SHP77 treated with DMSO at 0.1 percent for 48 hours (cell line): ENCODE measurements at places on chromosomes 3 and 15.

DNA sequence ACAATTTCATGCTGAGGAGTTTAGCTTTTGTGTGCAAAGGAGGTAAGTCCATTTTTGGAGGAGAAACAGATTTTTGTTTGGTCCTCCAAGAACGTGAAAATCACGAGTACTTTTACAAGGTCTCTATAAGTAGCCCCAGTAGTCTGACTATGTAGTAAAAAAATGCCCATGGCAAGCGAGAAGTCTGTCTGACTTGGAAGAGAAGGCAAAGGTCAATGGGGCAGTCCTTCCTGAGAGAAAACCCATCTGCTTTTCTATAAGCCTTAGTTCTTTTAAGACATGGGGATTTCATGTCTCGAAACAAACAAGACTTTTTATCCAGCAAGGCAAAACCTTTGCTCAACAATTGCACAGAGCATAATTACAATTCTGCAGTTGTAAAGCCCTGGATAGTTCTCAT, 183.2 kb downstream of the GAP43 start:
- no peak for DNase-seq

- no peak for DNase-seq
Measured at GRCh38 chr3:131233900-131234668, 147.5 kb upstream of the NUDT16 start.

DNA sequence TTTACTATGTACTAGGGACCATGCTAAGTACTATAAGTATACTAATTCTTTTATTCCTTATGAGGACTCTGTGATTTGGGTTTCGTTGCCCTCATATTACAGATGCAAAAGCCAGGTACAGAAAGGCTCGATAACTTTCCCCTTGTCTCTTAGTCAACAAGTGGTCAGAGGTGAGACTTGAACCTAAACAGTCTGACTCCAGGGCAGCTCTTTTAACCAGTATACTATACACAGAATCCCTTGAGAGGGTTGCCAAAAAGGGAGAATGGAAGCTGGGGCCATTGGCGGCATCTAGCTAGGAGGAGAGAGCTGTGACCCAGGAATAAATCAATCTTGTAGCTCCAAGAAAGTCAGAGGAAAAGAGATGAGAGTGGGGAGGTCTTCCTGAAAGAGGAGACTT, 92.4 kb downstream of the TOP2B start:
- no peak for DNase-seq

GRCh38 chr3:27252646-27253045, 116.5 kb downstream of the NEK10 start:
- DNase-seq = no peak

GRCh38 chr3:58566398-58567250, 10.6 kb downstream of the FAM107A start:
- no peak for DNase-seq

- DNase-seq = no peak
Measured at GRCh38 chr15:38085114-38085513, 150.7 kb downstream of the TMCO5A start.

DNA sequence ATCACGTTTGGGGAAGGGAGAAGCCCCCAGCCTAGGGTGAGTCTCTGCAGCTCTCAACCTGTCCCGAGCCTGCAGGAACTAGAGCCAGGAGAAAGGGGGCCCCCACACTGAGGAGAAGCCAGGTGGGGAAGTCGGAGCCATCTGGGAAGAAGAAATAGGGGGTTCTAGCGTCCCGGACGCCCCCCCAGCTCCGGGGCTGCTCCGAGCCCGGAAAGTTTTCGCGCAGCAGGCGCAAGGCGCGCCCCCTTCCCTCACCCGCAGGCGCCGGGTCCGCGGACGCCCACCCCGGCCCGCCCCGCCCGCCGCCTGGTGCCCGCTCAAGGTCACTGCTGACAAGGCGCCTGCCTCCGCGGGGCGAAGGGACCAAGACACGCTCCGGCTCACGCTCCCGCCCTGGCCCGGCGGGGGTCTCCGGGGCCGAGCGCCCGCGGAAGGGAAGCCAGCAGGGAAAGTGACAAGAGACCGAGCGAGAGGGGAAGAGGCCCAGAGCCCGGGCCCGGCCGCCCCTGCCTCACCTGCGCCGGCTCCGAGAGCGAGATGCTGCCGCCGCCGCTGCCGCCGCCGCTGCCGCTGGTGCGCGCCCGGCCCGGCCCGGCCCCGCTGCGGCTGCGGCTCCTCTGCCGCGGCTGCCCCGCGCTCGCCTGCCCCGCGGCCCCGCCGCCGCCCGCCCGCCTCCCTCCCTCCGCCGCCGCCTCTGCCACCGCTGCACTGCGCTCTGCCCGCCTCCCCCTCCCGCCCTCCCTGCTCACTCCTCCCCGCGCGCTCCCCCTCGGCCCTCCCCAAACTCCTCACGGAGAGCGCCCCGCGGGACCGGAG, 108.4 kb upstream of the SLC6A11 start:
- DNase-seq = no peak

- DNase-seq = no peak
Measured at GRCh38 chr15:90883976-90884718, at the start of gene FES. Gene FES, plus strand, starts transcription at chr15:90884504. Its CDS starts 542 bp downstream, at chr15:90885046.

DNA sequence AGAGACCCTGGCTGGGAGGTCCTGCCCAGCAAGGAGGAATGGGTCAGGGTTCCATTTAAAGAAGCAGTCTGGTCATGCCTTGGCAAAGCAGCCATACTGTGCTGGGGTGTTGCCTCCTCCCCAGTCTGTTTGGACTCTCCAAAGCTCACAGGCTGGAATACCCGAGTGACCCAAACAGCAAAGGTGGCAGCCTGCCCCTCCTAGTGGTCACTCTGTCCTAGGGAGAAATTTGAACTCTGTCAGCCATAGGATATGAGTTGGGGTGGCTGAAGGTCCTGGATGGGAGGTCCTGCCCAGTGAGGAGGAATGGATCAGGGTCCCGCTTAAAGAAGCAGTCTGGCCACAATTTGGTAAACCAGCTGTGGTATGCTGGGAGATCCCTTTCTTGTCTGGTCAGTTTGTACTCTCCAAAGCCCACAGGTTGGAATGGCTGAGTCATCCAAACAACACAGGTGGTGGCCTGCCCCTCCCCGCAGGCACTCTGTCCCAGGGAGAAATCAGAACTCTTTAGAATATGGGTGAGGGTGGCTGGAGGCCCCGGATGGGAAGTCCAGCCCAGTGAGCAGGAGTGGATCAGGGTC, 45.0 kb downstream of the CCR1 start:
- no peak for DNase-seq

DNA sequence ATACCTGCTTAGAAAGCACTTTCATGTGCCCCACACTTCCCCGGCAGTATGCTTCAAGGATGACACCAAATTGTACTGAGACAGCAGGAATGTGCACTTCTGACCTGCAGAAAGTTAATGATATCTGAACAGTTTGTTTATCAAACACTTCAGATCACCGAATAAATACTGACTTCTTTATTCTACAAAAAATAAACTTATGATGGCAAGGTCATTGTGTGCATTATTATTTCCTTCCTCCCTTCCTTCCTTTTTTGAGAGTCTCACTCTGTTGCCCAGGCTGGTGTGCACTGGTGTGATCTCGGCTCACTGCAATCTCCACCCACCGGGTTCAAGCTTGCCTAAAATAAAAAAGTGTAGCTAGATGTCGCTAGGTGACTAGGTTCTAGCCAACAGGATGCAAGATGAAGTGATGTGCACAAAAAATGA, 80.3 kb downstream of the FAIM start:
- no peak for DNase-seq

DNA sequence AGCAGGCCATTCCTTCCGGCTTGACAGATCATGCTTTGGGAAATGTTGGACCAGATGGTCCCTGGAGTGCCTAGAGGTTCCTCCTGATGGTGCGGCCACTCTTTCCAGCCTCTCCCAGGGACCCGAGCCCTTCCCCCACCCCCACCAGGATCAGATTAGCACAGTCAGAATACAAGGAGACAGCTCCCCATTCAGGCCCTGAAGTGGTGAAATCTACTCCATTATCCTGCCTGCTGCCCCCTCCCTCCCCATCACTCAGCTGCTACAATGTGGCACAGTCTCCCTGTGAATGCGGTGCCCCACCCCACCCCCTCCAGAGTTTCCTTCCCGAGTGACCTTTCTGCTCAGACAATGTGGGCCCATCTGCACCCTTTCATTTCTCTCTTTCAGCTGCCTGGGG, 29.4 kb downstream of the RNU5B-1 start:
- DNase-seq = no peak

DNA sequence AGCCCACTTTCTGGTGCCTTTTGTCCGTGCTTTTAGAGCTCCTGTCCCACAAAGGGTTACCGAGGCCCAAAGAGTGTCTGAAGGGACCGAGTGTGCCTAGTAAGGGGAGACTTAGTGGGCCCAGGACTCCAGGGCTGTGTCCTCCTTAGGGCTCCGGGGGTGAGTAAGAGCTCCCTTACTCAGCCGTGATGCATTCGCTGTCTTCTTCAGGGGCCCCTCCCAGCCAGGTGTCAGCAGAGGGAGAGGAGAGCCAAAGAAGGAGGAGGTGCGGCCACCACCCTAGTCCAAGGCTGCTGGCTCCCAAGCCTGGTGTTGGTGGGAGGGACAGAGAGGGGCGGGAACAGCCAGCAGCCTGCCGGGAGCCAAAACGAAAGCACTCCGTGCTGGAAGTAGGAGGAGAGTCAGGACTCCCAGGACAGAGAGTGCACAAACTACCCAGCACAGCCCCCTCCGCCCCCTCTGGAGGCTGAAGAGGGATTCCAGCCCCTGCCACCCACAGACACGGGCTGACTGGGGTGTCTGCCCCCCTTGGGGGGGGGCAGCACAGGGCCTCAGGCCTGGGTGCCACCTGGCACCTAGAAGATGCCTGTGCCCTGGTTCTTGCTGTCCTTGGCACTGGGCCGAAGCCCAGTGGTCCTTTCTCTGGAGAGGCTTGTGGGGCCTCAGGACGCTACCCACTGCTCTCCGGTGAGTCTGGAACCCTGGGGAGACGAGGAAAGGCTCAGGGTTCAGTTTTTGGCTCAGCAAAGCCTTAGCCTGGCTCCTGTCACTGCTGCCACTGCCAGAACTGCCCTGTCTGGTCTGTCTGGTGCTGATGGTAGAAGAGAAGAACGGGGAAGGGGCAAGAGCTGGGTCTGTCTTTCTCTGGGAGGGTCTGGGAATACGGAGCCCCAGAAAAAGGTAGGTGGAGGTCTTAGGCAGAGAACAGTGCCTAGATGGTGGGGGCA, at the start of gene IL17RC:
Gene IL17RC (plus strand): TSS at position 365 of the 947 bp plus-strand sequence. CDS start 218 bp downstream, at position 583.
- DNase-seq = peak; percentile 37

DNA sequence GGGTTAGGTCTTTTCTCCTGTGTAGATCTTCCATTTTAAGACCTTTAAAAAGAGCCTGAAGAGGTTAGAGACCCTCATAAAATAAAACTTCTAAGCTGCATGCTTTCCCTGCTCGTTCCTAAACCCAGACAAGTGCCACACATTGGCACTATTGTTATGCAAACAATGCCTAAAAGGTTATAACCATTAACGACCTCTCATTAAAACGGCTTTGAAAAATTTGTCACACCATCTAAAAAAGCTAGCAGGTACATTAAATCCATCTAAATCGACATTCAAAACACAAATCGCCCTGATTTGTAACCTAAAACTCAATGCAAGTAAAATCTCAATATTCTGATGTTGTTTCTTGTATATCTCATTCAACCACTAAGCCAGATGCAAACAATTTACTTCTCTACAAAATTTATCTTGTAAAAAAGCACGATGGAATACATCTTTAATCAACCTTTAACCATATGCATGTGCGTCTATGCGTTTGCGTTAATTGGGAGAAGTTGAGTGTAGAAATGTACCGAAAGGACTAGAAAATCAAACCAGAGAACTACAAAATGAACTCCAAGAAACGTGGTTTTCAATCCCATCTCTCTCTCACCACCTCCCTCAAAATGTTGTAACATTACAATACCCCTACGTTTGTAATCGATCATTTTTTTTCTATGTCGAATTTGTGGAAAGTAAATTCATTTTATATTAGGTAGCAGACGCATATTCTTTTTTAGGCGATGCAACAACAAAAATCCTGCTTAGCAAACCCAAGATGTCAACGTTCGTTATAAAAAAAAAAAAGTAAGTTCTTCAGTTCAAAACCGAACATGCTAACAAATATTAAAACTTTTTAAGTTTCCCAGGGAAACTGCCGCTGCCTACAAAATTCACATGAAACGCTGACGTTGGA, 1.2 kb downstream of the ALDH1A2 start:
- DNase-seq = no peak
